CD4-positive, alpha-beta T cell treated with Interleukin-15 for 4 hours (primary cell): ENCODE measurements at places on chromosomes 3 and 15.

DNA sequence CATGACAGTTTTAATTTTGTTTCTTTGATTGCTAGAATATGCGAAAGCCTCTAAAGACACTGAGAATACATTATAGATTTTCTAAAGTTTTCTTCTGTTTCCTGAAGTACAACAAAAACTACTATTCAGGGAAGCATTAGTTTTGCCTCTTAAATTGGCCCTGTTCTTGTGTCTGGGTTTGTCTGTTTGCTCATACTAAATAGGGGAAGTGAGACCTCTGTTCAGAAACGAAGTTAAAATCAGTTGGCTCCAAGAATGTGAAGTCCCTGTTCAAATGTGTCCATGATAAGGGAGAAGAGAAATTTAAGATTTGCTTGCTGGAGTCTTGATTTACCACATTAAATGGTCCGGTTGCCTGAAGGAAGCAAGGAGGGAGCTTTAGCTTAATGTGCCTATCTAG lies 327.3 kb upstream of the GBE1 start:
- DNase-seq: no peak

DNA sequence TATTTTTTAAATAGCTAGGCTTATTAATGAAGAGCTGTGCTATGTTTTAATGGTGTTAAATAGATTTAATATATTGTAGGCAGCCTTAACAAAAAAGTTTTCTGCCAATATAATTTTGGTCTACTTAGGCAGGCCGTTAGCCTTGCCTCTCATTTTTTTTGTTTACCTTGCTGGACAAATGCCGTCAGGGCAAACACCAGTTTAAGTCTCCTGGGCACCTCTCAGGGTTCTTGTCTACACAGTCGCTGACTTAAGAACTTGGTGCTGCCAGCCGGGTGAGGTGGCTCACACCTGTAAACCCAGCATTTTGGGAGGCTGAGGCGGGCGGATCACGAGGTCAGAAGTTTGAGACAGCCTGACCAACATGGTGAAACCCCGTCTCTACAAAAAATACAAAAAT lies 153.3 kb downstream of the ULK4 start:
- DNase-seq: no peak

DNA sequence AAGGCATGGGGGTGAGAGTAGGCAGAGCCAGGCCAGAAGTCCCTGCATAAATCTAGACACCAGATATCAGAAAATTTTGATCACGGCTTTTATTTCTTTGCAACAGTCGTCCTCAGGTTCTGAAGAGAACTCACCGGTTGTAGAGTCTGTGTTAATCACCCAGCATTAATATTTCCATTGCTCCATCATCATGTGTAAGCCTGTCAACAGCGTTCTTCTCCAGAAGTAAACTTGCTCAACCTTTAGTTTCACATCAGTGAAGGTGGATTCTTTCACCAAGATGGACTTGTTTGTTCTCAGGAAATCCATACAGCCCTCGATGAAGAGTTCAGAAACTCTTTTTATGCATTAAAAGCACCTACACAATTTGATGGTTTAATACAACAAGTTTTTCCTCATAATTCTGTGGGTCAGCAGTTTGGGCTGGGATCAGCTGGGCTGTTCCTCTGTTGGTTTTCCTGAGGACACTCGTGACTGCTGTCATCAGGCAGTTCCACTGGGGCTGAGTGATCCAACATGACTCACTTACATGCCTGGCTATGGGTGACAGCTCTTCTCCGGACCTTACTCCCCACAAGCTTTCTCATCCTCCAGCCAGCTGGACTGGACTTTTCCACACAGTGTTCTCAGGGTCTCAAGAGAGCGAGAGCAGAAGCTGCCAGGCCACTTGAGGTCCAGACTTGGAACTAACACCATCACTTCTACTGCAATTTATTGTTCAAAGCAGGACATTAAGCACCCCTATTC lies 303.4 kb downstream of the ZNF621 start:
- DNase-seq: no peak

- DNase-seq: no peak
These were observed 162.9 kb downstream of the TIGIT start for GRCh38 chr3:114456742-114457141.

DNA sequence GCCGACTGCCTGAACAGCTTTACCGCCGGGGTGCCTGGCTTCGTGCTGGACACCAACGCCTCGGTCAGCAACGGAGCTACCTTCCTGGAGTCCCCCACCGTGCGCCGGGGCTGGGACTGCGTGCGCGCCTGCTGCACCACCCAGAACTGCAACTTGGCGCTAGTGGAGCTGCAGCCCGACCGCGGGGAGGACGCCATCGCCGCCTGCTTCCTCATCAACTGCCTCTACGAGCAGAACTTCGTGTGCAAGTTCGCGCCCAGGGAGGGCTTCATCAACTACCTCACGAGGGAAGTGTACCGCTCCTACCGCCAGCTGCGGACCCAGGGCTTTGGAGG lies 815 bp downstream of the SPINT1 start:
- peak; percentile 10 for DNase-seq

DNA sequence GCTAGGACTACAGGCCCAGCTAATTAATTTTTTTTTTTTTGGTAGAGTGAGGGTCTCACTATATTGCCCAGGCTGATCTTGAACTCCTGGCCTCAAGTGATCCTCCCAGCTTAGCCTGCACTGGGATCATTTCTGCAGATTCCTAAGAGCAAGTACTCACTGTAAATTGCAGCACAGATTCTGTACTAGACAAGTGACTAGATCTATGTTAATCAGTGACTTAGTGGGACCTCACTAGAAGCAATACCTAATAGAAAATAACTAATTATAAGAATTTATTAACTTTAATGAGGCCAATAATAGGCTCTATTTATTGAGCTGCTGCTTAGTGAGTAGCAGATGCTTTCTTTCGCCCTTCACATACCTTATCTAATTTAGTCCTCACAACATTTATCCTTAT lies 10.6 kb upstream of the UTS2B start:
- no peak for DNase-seq

DNA sequence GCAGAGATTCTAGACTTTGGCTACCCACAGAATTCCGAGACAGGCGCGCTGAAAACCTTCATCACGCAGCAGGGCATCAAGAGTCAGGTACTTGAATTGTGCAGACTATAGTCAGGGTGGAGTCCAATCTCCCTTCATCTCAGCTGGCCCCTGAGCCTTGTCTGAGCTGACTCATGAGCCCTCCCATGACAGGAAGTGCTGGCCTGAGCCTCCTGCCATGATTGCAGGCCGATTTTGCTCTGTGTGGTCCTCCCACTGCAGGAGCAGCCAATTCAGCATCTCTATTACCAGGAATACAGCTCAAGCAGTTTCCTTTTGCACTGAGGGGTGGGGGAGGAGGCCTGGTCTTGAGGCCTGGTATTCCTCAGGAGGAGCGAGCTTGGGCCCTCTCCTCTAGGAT lies 5.5 kb downstream of the AP2M1 start:
- no peak for DNase-seq

GRCh38 chr3:24951180-24951579 lies 456.5 kb upstream of the THRB start:
- no peak for DNase-seq

DNA sequence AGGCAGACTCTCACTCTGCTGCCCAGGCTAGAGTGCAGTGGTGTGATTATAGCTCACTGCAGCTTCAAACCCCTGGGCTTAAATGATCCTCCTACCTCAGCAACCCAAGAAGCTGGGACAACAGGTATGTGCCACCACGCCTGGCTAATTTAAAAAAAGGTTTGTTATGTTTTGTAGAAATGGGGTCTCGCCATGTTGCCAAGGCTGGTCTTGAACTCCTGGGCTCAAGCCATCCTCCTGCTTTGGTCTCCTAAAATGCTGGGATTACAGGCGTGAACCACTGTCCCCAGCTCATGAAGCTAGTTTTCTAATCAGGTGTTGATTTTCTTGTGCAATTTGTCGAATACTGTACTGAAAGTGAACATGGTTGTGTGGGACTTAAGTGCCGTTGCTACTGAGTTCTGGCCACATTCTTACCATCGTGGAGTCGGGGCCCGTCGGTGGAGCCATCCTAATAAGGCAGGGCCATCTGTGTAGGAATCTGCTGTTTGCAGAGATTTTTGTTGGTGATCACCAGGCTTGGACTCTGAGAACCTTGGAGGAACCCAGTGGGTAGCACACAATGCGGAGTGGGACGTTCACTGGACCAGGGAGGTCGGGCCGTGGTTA lies 193.2 kb downstream of the GOLGA6L6 start:
- DNase-seq: no peak

DNA sequence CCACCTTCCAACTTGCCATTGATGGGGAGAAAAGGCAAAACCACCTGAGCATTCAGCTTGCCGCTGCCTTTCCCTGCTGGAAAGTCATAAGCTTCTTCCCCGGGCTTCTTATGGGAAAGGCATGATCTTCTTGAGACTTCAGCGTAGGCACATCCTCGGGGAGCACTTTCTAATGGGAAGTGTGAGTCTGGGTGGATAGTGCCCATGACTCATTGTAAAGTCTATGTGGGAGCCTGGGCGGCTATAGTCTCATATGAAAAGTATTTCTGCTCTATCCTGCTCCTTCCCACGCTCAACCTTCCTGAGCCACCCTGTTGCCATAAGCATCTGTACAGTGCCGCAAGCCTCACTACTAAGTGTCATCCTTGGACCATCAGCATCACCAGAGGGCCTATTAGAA lies 309.9 kb upstream of the THBS1 start:
- no peak for DNase-seq

- no peak for DNase-seq
These were observed 50.6 kb upstream of the PHLDB2 start for GRCh38 chr3:111808439-111808838.

GRCh38 chr15:58549013-58549784 lies 117.4 kb downstream of the LIPC start:
- no peak for DNase-seq

- DNase-seq: no peak
These were observed 49.2 kb downstream of the SLC15A2 start for GRCh38 chr3:121943431-121943830.

- no peak for DNase-seq
These were observed 178.4 kb downstream of the TP63 start for GRCh38 chr3:189809583-189809982.

GRCh38 chr15:38885001-38885400 lies 320.4 kb upstream of the RASGRP1 start:
- no peak for DNase-seq

DNA sequence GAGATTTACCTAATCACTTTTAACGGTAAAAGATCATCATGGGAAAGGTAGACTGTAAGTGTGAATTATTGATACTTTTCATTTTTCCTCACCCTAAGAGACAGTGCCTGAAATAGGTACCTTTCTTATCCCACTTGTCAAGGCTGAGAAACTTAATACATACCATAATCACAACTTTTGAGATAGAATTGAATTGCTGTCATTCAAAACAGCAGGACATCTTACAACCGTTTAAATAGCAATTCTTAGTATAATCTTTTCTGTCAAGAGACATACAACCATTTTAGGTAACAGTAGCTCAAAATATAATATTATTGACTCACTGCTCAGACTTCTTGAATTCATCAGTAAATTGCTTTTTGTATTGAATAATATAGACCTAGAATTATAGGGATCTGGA lies 10.7 kb downstream of the UBE2E2 start:
- no peak for DNase-seq

DNA sequence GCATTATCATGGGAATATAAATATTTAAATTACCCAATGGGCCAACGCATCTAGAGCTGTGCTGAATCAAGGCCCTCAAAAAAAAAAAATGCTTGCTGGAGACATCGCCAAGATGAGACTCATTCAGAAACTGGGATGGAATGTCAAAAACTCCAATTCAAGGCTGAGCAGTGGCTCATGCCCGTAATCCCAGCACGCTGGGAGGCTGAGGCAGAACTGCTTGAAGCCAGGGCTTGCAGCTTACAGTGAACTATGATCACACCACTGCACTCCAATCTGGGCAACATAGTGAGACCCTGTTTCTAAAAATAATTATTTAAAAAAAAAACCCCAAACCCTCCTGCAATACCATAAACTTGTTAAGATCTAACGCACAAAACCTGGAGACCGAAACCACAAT lies 3.1 kb upstream of the CACNA1D start:
- DNase-seq: no peak

DNA sequence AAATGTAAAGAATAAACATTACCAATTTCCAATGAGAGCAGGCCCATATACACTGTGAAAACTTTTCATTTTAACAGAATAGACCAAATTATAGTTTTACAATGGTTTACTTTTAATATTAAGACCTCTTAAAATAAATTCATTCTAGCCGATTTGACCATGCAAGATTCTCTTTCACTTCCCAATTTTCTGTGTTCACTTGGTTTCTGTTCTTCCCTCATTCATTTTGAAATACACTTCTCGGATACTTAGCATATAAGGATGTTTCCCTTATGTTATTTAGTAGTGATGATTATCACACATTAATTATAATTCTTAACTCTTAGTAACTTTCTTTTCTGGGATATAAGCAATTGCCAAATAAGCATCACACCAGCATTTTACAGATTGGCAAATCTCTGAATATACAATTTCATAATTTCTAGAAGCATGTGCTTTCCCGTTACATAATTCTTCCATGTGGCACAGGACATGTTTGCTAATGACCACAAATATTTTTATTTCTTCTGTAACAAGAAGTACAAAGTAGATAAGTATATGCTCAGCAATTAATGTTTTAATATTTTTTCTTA lies 13.9 kb downstream of the OR5H15 start:
- no peak for DNase-seq

DNA sequence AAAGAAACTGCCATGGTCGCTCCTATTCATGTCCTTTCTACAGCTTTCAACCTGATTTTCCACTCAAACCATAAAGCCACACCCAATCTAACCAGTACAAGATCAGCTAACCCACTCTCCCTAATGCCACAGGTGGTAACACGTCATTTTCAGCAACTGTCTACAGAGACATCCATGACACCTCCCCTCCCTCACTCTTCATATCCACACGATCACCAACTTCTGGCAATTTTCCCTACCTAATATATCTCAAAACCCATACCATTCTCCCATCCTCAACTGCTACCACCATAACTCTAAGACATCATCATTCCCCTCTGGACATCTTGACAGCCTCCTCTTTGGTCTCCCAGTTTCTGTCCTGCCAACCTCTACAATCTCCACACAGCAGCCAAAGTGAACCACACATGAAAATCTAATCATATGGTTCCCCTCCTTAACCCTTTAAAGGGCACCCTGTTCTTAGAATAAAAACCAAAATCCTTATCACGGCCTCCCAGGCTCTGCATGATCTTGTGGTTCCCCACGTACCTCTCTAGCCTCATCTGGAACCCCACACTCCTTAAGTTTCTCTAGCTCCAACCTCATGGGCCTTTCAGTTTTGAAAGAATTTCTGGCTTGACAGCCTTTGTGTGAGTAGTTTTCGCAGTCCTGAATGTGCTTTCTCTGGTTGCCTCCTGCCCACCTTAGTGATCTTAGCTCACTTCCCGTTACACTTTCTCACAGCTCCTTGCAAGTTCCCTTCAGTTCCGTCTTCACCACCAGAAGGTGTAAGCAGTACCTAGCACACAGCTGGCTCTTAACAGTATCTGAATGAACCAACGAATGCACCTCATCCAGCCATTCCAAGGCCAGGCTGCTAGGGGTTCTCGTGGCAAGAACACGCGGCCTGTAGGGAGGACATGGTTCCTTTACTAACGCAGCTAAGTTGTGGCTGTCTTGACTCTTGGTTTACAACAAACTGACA lies 33.4 kb downstream of the SPINK8 start:
- peak; percentile 43 for DNase-seq
